ENCODE measurements at places on chromosomes 12 and 14.

DNA sequence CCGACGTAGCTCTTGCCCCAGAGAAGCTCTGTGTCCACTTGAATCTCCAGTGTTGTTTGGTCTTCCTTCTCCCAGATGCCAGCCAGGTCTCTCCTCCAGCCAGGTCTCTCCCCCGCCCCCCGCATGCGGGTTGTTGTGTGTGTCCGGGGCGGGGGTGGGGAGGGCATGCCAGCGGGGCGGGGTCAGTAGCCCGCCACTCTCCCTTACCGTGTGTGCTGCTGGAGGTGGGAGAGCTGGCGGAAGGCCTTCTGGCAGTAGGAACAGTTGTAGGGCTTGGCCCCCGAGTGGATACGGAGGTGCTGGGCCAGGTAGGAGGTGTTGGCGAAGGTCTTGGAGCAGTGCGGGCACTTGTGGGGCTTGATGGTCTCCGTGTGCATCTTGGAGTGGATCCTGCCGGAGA, 9.2 kb upstream of the ING4 start:
- DNase-seq, result no peak

DNA sequence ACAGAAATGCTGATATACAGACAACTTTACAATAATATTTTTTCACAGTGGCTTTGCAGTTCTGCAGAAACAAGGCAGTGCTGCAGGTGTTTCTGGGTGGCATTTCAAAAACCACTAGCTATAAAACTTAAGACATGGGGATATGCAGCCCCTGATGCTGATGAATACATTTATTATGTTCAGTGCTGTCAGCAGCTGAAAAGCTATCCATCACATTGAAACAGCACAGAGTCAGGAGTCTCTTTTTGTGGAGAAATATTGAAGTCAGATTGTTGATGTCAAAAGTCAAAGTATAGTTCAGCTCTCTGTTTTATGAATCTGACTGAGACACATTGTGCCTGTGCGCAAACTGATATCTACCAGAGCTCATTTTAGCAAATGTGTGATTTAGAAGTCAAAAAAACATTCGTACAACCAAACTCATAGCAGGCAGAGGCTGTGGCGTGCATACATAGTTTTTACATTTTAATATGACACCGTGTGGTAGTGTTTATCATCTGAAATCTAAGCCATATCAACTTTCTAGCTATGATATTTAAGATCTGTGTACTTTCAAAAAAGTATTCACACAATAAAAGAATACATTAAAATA, 467.6 kb downstream of the PRKD1 start:
- no peak for DNase-seq

DNA sequence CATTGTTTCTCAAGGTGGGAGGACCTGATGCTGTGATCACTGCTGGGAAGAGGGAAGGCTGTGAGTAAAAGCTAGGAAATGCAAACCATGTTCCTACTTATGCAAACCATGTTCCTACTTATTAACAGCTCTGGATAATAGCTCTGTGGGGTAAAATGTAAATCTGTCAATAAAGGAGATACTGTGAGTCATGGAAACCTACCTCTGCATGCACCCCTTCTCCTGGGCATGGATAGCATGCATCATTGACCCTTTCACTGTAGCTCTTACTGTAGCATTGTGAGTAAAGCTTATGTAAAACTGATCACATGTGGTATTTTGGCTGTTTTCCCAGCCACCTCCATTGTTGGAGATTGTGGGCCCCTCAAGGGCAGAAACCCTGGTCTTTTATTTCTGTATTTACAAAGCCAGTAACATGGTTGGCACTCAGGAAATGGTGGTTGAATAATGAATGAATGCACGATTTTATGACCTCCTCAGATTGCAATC, 253.7 kb downstream of the GRIN2B start:
- DNase-seq, result no peak

DNA sequence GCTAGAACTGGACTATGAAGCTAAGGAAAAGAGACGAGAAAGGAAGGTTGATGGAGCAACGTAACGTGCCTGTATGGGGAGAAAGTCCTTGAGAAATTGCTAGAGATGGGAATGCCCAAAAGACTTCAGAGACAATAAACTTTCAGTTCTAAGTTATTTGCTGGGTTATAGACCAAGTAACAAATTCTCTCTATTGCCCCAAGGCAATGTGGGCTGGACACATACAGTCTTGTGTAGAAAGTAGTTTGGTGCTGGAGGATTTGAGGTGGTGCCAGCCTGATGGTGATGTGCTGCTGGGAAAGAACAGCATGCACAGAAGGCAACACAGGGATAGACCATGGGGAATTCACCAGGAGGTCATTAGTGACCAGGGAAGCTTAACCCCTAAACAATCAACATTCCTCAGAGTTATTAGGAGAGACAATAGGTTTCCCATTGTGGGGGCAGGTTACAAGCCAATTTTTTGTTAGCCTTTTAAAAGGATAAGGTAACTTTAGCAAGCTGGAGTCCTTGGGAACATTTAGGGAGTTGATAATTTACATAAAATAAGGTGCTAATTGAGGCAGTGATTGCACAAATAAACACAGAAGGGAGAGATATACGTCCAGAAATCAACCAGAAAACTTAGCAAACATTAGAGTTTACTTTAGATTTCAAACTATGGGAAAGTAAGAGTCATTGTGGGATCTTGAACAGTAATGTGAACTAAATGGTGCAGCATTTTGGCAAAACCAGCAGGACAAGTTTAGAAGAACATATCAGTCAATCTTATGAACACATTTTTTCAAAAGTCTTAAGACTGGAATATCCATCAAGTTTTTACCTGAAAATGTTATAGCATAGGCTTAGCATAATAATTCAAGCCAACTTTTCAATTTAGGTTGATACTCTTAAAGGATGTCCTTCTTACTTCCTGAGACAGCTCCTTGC, 61.4 kb downstream of the LMNTD1 start:
- no peak for DNase-seq

DNA sequence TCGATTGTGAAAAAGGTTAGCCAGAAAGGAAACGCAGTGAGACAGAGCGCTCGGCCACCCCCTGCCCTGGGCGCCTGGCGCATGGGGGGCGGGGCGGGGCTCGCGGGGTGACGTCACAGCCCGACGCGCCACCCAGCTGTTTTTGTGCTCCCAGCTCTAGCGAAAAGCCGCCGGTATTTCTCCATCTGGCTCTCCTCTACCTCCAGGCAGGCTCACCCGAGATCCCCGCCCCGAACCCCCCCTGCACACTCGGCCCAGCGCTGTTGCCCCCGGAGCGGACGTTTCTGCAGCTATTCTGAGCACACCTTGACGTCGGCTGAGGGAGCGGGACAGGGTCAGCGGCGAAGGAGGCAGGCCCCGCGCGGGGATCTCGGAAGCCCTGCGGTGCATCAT, at the start of gene GABARAPL1:
Gene GABARAPL1, plus strand, starts transcription at position 139 of the 393 bp plus-strand sequence. Its CDS starts 253 bp downstream, at position 392.
- DNase-seq, result peak; percentile 80

DNA sequence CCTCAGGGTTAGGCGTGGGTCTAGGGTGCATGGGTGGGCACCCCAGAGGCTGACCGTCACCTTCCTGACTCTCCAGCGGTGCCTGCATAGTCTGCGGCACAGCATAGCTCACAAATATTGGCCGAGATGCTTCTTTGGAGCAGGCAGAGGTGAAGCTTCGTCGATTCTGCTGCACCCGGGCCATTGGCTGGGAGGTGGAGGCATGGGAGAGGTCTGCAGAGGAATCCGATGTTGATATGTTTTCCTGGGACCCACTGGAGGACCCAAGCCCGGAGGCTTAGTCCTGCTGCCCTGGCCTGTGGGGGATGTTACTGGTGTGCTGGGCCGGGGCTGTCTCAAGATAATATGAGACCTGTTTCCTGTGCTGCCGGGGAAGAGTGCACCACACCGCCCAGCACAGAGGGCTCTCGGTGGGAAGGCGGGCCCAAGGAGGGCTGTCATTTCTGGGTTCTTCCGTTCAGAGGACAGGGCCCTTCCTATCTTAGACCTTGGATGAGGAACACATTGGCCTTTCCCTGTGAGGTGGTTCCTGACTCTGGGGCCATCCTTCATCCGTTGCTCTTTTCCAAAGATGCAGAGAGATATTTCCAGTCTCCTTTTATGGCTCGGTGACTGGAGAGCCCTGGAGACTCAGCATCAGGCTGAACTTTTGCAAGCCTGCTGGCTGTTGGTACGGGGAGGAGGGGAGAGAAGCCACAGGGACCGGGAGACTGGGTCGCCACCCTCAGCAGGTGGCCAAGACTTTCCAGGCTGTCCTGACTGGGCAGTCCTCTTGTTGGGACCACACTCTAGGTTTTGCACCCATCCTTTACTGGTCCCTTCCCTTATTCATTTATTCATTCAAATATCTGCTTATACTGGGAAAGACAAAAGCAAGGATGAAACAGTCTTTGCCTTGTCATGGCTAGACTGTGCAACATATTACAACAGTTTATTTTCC, 143.5 kb downstream of the TSPAN9 start:
- no peak for DNase-seq

GRCh38 chr14:103378038-103378854, 7.0 kb upstream of the MARK3 start:
- DNase-seq, result no peak

DNA sequence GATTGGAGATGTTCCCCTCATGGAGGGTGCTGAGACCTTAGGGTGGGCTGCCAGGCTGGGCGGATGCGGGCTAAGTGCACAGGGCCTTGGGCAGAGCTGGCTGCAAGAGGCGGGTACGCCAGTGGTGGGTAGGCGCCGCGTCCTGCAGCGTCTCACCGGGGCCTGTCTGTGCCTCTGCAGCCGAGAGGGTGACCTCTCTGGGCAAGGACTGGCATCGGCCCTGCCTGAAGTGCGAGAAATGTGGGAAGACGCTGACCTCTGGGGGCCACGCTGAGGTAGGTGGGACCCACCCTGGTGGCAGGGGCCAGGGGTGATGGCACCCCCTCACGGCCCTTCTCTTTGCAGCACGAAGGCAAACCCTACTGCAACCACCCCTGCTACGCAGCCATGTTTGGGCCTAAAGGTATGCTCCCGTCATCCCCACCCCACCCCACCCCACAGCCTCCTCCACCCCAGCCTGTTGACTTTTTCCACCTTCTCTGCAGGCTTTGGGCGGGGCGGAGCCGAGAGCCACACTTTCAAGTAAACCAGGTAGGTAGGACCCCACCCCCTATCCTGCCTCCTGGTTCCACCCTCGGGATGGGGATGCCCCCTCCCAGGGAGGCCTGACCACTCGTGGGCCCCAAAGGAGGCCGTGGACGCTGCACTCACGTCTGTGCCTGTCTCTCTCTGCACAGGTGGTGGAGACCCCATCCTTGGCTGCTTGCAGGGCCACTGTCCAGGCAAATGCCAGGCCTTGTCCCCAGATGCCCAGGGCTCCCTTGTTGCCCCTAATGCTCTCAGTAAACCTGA, 1.5 kb downstream of the CRIP1 start:
- DNase-seq, result no peak

DNA sequence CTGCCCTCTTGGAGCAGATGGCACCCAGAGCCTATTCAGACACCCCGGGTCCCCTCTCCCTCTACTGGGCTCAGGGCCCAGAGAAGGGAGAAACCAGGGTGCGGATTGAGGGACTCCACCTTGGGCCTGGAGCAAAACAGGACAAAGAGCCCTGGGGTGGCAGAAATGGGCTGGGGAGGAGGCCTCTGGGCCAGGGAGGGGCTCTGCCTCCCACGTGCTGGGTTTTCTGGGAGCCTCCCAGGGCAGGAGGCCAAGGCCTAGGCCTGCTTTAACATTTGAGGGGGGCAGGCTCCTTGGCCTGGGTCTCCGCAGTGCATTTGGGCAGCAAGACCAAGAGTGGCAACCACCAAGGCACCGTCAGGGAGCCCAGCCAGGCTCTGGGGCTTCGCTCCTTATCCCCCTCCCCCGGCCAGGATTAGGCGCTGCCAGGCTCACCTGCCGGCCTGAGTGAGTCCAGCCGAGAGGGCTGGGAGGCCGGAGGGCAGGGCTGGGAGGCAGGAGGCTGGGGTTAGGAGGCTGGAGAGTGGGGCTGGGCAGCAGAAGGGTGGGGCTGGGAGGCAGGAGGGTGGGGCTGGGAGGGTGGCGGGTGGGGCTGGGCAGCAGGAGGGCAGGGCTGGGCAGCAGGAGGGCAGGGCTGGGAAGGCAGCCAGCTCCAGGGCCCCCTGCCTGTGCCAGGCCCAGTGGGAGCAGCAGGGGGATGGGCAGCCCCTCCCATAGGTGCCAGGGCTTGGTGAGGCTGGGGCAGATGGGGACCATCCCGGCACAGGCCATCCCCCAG, 101.8 kb upstream of the EIF5 start:
- DNase-seq, result no peak

DNA sequence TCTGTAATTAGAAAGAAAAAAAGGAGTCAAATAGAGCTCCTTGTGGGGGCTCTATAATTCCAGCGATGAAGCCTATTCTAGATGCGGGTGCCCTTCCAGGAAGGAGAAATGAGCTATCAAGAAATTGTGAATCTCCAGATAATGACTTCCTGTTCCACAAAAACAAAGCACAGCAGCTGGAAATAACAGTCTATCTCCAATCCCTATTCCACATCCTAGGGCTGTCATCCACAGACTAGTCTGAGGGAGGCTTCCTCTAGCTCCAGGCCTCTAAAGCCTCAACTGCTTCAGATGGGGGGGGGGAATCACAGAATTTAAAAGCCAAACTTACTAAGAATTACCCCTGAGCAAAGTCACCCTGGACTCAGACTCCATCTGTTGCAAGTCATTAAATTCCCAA, 77.4 kb upstream of the GTF2A1 start:
- no peak for DNase-seq

DNA sequence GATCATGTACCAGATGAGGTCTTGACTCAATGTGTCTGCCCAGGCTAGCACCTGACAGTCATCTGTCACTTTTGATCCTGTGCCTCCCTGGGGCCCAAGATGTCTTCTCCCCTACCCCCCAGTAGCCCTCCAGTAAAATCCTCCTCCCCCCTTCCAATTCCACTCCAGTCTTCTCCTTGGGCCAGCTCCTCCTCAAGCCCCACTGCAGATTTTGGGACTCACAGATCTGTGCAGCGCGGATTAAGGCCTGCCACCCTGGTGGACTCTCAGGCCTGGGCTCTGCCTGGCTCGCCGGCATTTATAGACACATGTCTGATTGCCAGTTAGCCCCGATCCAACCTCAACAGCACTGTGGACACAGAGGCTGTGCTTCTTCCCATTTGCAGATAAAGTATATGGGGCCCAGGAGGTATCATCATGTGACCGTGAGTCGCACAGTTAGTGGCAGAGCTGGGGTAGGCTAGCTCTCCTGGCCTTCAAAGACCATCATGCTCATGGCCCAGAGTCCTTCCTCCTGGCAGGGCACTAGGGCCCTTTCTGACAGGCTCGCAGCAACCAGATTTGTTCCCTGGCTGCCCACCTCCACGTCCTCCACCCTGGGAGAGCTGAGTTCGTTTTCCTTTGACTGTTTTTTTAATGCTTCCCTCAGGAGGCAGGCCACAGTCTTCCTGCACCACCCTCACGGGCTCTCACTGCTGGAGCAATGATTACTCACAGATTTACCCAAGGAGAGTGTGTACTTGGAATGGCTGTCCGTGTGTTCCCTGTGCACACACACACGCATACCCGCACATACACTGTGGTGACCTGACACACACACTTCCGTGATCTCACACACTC, 98.3 kb upstream of the DIO3 start:
- DNase-seq, result no peak
